HFF-Myc (cell line): ENCODE measurements at places on chromosomes 1 and 21.

- DNase-seq: no peak
Measured at GRCh38 chr1:15224259-15224869, 22.7 kb upstream of the FHAD1 start.

- DNase-seq: no peak
Measured at GRCh38 chr1:7385471-7386225, 385.4 kb upstream of the VAMP3 start.

- no peak for DNase-seq
Measured at GRCh38 chr1:917076-917459, 6.7 kb upstream of the SAMD11 start.

DNA sequence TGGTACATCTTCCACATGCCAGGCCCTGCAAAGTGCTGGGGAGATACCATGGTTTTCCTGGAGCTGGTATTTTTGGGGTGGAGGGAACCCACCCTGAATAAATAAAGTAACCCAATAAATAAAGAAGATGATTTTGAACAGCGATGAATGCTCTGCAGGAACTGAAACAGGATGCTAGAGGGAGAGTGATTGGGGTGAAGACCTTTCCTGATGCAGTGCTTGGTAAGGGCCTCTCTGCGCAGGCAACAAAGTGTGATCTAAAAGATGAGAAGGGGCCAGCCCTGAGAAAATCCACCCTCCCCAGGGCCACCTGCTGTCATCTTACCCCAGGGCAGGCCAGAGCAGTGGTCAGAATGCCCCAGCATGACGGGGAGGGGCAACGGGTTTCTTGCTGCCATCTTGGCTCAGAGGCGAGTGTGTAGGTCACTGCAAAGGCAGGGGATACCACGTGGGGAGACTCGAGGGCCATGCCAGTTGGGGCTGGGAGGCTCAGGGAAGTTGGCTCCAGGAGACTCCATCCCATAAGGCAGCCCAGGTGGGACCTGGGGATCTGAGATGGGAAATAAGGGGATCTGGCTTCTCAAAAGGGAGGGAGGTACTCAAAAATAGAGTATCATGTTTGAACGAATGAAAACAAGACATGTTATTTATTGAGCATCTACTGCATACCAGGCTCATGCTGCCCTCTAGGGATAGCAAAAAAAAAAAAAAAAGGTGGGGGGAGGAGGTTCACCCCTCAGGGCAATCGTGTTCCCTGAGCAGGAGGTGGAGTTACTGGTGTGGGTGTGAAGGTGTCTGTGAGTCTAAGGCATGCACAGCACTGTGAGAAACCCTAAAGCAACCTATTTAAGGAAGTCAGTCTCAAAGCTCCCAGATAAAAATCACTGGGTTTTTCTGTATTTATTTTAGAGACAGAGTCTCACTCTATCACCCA, 2.8 kb downstream of the SRARP start:
- no peak for DNase-seq

DNA sequence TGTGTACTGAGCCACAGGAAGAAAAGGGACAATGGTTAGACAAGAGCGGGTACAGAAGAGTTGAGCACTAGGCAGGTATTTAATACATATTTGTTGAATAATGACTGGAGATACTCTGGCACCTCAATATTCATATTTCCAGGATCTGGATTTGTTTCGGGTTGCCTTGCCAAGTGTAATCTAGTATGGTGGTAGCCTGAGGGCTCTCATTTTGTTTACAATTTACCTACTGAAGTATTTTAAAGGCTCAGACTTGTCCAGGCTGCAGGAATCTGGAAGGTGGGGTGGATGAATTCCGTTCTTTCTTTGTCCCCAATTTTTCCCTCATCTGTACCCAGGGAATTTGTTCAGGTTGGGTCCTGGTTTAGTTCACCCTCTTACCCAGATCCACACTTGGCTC, 95.0 kb downstream of the CACHD1 start:
- DNase-seq: no peak

- peak; percentile 87 for DNase-seq
Measured at GRCh38 chr1:172343240-172344160, 77.0 kb upstream of the C1orf105 start.

DNA sequence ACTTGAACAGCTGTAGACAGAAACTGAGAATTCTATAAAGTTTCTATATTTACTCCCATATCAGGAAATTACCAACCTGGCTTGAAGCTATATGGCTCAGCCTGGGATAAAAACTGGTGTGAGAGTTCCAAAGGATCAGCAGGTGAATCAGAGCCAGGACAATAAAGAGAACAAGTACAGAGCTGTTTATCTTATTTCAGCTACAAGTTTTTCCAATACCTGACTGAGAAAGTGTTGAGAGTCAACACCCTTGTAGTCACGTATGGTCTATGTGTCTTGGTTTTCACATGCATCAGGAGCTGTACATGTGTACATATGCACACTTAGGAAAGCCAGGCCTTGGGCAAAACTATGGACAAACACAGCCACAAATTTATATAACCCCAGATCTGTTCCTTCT, 40.7 kb upstream of the CXADR start:
- no peak for DNase-seq

GRCh38 chr1:37701051-37701450, 8.7 kb downstream of the CDCA8 start:
- DNase-seq: no peak

- DNase-seq: no peak
Measured at GRCh38 chr1:229117664-229118300, 153.1 kb upstream of the RAB4A start.

GRCh38 chr1:156652131-156652991, 10.4 kb downstream of the BCAN start:
- DNase-seq: no peak

GRCh38 chr1:32966900-32967299, 2.3 kb upstream of the RNF19B start:
- DNase-seq: no peak

GRCh38 chr1:59446257-59446901, 149.5 kb downstream of the FGGY start:
- no peak for DNase-seq

- DNase-seq: no peak
Measured at GRCh38 chr21:17446737-17447136, 66.1 kb upstream of the CXADR start.

DNA sequence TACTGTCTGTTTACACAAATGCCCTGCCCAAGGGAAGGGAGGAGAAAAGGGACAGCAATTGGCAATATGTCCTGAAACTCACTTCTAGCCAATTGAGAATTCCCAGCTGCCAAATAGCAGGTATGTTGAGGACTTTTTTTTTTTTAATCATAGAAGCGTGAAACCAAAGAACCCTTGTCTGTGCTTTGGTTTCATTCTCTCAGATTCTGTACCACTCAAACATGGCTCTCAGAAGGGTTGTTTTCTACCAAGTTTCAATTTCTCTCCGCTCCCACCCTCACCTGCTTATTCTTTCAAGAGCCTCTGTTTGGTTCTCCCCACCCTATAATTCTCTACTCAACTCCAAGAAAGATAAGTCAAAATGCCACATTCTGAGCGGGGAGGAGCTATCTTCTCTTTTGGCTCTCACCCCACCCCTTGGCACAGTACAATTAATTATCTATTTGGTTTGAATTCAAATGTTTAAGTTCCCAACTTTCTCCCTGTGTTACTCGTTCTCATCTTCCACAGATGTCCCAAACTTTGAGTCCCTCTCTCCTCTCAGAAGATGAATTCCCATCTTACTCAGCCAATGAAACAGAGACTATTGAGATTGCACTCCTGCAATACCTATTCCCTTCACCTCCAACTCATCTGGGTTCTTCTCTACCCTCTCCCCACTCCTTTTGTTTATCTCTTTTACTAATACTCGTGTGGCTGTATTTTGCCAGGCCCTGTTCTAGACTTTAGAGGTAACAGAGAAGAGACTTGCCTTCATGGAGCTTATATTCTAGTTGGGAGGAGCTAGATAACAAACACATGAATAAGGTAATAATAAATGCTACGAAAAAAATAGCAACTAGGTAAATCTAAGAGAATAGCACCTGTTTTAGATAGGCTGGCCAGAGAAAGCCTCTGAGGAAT, 3.9 kb upstream of the TP53BP2 start:
- DNase-seq: no peak

DNA sequence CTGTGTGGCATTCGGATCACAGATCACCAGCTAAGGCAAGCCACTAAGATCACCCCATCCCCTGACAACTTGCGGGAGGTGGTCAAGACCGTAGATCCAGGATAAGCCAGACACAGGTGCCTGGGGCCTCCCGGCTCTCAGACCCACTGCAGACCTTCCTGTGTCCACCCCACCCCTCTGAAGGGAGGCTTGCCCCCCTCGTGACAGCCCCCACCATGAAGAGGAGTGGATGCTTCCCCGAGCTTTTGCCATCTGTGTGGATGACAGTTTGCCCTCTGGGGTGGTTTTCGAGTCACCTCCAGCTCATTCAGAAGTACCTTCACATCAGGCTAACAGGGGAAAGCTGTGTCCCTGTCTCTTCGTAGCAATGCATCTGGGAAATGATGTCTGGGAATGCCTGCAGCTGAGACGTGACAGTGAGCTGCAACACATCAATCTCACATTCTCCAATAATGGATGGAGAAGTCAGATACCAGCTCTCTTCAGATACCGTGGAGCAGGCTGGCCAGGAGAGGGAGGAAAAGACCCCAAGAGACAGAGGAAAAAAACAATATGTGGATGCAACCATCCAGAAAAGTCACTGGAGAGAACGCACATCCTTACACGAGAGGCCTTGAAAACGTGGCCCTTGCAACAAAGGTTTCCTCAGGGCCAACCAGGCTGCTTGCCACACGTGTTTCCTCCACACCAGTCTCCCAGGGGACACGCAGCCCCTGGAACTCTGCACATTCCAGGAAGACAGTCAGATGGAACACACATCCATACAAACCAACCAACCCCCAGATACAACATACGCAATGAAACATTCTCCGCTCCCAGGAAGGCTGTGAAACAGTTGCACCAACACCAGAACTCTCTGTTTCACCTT, 20.4 kb upstream of the FHAD1 start:
- no peak for DNase-seq

DNA sequence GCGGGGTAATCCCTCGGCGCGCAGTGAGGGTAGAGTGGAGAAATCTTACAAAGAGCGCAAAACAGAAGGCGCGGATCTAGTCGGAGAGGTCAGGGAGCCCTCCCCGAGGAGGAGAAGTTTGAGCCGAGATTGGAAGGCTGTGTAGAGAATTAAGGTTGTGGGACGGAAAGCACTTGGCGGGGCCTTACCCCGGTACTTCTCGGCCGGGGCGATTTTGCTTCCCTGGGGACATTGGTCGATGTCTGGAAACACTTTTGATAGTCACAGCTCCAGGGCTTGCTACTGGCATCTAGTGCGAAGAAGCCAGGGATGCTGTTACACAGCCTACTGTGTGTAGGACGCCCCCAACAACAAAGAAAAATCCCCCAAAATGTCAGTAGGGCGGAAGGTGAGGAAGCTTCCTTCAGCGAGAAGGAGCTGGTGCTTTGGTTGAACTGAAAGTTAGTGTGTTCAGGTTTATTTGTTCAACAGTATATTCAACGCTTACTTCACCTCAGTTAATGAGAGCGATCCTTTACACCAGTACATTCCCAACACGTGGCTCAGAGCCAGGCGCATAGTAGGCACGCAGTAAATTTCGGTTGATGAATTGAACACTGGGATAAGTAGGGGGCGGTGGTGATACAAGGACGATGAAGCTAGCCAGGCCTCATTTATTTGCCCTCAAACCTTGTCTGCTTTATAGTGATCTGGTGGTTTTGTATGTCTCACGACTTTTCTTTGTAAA, 807 bp downstream of the CEP85 start:
- no peak for DNase-seq

GRCh38 chr1:181704546-181704945, 221.2 kb downstream of the CACNA1E start:
- no peak for DNase-seq

- no peak for DNase-seq
Measured at GRCh38 chr21:44985441-44986401, 45.9 kb downstream of the SLX9 start.

DNA sequence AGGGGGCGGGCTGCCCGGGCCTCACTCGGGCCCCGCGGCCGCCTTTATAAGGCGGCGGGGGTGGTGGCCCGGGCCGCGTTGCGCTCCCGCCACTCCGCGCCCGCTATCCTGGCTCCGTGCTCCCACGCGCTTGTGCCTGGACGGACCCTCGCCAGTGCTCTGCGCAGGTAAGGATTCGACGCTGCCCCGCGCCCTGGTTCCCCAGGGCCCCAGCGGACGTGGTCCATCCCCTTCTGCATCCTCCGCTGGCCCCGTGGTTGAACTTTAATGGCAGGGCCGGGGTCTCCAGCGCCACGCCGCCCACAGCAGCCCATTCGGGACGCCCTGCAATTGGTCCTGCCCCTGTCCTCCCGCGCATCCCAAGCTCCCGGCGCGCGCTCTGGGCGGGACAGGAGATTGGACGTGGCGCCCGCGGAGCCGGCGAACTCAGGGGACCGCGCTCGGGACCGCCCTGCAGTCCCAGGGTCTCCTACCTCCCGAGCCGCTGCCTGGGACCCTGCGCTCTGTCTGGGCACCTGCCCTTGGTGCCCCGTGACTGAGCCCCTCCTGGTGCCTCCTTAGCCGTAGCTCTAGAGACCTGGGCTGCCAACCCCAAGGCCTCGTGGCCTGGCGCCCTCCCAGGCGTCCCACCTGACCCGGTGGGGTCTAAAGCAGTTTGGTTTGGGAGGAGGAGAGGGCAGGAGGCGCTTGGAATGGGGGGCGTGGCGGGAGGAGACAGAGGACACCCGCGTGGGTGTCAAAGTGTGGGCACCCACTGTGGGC, at the start of gene ALPL:
Gene ALPL, plus strand, starts transcription at position 73 of the 762 bp plus-strand sequence. CDS start 44,659 bp downstream, outside the sequence.
- DNase-seq: no peak

GRCh38 chr1:236066054-236066453, 1.2 kb upstream of the NID1 start:
- no peak for DNase-seq

- DNase-seq: no peak
Measured at GRCh38 chr1:225608014-225608796, 44.7 kb downstream of the ENAH start.

GRCh38 chr1:243730487-243731150, 119.4 kb downstream of the AKT3 start:
- DNase-seq: no peak

DNA sequence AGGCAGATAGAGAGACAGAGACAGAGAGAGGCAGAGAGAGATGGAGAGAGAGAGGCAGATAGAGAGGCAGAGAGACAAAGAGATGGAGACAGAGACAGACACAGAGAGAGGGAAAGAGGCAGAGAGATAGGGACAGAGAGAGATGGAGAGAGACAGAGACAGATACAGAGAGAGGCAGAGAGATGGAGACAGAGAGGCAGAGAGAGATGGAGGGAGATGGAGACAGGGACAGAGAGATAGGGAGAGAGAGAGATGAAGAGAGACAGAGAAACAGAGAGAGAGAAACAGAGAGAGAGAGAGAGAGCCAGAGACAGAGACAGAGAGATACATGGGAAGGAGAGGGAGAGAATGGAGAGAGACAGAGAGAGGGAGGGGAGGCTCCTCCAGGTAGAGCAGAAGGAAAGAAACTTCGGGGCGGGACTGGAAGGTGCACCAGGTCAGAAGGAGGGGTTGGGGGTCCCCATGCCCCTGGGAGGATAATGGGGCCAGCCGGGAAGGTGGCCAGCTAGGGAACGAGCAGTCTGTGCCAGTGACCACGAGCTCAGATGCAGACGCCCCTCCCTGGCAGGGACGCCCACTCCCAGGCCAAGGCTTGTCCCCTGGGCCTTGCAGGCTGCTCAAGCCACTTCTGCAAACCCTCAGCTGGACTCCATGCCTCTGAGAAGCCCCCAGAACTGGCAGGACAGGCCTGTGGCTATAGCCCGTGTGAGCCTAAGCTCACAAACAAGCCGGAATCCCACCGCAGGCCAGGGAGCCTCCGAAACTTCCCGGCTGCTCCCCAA, 3.3 kb downstream of the FNDC10 start:
- DNase-seq: no peak

GRCh38 chr1:174818014-174818616, 181.6 kb upstream of the CACYBP start:
- no peak for DNase-seq
